ENCODE measurements at places on chromosomes 1 and 21.

- no peak for DNase-seq
These were observed 1.7 kb downstream of the WNT9A start for GRCh38 chr1:227945891-227946623.

DNA sequence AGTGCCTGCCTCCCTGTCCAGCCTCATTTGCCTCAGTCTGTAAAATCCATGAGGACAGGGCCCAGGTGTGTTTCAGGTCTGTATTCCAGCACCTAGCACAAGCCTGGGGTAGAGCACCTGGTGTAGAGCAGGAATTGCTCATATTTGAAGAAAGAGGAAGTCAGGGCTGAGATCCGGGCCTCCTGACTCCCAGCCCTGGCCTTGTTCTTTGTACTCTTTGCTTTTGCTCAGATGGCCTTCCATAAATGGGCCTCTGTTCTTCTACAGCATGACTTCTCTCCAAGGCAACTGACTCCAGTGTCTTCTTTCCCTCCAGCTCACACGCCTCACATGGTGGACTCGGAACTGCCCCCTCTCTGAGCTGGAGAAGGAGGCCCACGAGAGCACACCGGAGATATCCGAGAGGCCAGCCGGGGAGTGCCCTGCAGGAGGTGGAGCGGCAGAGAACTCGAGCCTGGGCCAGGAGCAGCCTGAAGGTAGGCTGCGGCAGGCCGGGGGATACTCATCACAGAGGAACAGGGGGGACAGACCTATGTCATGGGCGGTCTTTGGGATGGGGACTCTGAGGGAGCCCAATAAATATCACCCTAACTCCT, 19.7 kb downstream of the SLC5A9 start:
- DNase-seq = no peak

DNA sequence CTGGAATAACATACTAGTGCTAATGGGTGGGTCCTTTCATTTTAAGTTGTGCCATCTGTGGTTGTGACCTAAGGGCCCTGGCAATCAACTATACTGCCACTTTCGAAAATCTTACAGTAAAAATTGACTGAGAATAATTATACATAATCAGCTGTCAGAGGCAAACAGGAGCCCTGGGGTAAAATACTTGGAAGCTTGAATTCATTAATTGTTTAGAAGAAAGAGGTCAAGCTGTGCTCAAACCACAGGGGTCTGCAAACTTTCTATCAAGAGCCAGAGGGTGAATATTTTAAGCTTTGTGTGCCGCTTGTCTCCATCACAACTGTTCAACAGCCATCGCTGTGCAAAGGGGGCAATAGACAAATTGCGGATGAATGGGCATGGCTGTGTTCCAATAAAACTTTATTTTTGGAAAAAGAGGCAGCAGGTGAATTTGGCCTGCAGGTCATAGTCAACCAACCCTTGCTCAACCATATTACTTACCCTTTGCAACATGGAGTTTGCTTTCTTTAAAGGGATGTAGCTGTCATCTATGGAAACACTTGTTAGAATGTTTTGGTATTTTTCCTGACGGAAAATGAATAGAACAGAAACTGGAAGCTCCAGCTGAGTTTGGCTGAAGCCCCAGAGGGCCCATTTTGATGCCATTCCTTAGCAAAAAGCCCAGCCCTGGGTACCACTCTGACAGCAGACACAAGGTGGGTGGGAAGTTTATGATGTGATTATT, 35.7 kb upstream of the USP1 start:
- no peak for DNase-seq

DNA sequence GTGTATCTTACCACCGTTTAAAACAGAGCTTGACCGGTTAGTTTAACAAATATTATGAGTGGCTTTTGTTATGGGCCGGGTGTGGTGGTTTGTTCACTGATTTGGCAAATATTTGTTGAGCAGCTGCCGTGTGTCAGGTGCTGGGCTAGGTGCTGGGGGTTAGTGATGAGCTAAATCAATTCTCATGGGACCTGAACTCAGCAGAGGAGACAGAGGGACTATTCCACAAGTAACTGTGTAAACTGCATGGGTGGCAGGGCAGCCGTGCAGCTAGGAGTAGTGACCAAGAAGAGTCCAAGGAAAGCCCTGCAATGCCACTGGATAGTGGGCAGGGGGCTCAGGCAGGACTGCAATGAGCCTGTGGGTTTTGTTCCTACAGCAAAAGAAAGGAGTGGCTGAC, 11.2 kb upstream of the C2CD2 start:
- no peak for DNase-seq

DNA sequence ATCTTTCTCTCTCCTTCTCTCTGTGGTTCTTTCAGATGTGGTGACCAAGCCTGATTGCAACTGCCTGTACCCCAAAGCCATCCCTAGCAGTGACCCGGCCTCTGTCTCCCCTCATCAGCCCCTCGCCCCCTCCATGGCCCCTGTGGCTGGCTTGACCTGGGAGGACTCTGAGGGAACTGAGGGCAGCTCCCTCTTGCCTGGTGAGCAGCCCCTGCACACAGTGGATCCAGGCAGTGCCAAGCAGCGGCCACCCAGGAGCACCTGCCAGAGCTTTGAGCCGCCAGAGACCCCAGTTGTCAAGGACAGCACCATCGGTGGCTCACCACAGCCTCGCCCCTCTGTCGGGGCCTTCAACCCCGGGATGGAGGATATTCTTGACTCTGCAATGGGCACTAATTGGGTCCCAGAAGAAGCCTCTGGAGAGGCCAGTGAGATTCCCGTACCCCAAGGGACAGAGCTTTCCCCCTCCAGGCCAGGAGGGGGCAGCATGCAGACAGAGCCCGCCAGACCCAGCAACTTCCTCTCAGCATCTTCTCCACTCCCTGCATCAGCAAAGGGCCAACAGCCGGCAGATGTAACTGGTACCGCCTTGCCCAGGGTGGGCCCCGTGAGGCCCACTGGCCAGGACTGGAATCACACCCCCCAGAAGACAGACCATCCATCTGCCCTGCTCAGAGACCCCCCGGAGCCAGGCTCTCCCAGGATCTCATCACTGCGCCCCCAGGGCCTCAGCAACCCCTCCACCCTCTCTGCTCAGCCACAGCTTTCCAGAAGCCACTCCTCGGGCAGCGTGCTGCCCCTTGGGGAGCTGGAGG, 12.7 kb downstream of the CSF1 start:
- DNase-seq = no peak

- DNase-seq = no peak
These were observed 7.1 kb upstream of the SSBP3 start for GRCh38 chr1:54413295-54413694.

GRCh38 chr1:241531195-241532161, 700 bp upstream of the KMO start:
- DNase-seq = no peak

GRCh38 chr1:201418461-201418860, 3.1 kb downstream of the TNNI1 start:
- DNase-seq = no peak

- no peak for DNase-seq
These were observed 13.8 kb upstream of the MPZL1 start for GRCh38 chr1:167707942-167708341.

DNA sequence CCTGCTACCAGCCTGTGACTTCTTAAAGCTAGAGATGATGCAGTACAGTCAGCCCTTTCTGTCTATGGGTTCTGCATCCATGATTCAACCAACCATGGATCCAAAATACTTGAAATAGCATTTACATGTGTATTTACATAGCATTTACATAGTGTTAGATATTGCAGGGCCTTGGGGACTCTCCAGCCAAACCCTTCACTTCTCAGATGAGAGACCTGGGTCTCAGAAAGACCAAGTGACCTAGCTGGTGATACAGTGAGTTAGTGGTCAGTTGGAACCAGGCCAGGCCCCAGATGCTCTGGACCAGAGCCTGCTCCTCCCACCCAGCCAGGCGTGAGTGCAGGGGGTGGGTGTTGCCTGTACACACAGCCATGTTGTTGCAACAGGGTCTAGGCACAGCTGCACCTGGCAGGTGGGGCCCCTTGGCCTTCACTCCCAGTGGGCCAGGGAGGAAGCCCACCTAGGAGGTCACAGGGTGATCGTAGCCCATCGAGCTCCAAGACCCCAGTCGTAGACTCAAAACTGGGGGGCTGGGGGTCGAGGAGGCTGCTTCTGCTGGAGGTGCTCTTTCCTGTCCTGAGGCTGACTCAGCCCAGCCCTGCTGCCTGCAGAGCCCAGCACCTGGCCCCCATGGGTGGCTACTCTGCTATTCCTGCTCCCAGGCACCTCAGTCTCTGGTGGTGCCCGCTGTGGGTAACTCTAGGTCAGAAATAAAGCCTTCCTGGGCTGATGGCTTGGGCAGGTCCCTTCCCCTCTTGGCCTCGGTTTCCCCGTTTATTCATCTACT, 7.7 kb downstream of the TMEM61 start:
- no peak for DNase-seq

DNA sequence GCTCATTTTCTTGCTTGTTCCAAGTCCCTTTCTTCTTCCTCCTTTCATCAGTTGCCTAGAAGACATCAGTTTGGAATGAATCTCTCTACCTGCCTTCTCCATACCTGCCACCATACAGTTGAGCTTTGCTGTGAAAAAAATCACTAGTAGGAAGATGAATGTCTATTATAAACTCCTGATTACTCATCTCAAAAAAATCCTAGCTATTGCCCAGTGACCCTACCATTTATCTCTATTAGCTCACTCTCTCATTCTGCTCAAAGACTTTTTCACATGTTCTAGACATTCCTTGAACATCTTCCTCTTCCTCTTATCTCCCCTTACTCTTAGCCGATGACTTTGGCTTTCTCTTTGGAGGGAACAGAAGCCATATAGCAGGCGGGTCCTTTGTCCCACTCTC, 49.7 kb upstream of the HMGB4 start:
- DNase-seq = no peak

GRCh38 chr1:180816132-180816531, 96.6 kb upstream of the KIAA1614 start:
- no peak for DNase-seq

DNA sequence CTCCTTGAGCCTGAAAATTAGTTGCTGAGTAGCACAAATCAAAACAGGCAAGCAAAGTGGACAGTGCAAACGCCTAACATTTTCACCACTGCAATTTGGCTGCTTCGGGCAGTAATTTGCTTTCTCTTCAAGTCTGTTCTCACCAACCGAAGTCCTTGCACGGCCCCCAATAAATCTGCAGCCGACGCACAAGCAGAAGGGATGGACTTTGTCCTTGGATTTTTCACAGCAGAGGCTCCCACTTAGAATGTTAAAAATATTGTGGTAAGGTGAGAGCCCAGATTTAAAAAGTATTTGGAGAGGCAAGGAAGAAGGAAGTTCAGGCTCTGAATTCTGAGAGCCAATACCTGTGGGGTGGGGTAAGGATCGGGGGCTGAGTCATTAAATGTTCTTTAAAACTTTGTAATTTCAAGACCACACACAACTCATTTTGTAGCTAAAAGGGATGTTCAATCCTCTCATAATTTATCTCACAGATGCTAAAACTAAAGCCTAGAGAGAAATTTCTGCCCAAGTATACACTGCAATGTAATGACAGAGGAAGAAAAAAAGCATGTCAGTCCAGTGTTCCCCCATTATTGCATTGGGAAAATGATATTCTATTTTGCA, 6.2 kb downstream of the CD247 start:
- no peak for DNase-seq

DNA sequence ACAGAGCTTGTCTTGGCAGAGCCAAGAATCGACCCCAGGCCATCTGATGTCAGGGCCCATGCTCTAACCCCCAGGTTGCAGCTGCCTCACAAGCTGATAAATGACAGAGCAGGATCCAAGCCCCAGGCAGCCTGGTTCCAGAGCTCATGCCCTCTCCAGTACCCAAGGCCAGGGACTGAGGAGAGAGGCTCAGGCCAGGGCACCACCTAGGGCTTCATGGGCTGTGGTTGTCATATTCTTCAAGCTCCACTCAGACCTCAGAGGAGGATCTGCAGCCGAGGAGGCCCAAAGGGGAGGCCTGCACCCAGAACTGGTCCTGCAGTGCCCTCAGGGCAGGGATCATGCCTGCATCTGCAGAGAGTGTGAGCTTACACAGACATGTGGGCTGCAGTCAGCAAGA, 301.1 kb downstream of the MATN1 start:
- no peak for DNase-seq

DNA sequence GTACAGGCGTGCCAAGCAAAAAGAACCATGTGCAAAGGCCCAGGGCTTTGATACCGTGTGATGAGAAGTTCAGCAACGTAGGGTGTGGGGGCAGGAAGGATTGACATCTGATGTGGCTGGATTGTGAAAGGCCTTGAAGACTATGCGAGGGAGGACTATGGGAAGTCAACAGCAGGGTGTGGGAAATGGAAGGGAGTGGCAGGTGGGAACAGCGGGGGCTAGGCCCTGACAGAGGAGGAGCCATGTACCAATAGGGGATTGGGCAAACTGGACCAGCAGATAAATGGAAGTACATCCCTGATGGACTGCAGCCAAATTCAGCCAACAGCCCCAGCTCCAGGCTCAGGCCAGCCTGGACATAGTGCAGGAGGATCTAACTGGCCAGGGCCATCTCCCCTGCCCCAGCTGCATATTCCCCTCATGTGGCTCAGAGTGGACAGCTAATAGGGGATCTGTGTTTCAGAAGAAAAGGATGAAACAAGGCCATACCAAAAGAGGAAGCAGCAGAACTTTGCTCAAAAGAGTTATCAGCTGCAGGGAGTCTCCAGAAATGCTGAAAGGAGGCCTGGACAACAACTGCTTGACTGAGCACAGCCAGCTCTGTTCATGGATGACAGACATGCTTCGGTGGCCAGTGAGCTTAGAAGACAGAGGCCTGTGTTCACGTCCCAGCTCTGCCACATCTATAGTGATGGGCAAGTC, 140.2 kb upstream of the SGIP1 start:
- DNase-seq = no peak

GRCh38 chr1:229258031-229258756, 12.7 kb upstream of the RAB4A start:
- DNase-seq = no peak

Measured in cortex of kidney (tissue), 1 donor.